ENCODE measurements at places on chromosomes 3 and 15.

DNA sequence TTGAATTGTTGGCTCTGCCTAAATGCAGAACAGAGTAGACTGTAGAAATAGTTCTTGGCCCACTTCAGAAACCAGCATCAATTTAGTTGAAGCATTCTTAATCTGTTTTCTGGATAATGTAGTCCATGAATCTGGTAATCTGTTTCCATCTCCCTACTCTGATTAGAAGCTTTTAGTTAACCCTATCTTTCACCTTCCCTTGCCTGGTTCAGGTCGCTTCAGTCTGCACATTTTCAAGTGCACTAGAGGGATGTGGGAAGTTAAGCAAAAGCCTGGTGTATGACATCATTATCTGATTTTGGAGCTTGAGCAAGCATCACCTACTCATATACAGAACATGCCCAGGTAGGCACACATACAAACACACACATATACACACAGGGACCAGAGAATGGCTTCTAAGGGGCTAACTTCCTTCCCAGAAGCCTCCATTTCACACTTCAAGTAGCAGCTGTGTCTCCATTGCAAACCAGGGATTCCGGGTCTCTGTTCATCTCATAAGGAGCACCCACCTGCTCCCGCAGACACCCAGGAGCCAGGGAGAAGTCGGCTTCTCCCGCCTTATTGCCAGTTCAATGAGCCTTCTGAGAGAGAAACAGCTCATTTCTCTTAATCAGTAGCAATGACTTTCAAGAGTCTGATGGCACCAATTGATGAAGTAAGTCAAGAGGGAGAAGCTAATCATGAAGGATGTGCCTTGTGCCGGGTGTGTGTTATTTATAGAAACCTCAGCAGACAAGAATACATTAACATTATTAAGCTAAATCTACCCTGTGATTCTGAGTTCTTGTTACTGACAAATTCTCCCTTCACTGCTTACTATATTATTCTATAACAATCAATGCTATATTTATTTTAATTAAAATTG, 347.9 kb upstream of the STAC start:
- no peak for DNase-seq

DNA sequence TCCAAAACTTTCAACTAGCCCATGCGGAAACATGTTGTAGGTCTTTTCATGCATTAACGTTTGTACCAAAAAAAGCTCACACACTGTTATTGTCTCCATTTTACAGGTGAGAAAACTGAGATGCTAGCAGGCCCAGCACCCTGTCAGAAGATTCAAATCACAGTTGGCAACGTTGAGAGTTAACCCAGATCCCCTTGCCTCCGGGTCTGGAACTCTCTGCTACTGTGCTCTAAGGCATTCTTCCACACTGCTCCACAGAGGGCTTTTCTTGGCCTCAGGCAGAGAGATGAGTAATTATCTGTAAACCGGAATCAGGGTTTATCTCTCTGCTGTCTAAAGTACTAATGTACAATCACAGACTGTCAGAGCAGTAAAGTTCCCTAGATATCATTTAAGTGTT, 186.0 kb upstream of the LPP start:
- no peak for DNase-seq

GRCh38 chr15:48645558-48646330, at the start of gene FBN1:
TSS of gene FBN1 (minus strand) at chr15:48645709. CDS start at chr15:48644769, 940 bp downstream.
- peak; percentile 61 for DNase-seq

DNA sequence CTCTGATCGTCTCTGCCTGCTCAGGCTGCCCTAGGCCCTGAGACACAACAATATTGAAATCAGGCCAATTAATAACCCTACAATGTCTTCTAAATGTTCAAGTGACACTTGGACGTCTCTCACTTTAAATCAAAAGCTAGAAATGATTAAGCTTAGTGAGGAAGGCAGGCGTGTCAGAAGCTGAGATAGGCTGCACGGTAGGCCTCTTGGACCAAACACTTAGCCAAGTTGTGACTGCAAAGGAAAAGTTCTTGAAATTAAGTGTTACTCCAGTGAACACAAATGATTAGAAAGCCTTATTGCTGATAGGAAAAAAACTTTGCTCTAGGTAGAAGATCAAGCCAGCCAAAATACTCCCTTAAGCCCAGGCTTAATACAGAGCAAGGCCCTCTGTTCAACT, 2.2 kb downstream of the HPS3 start:
- DNase-seq = no peak

- DNase-seq = no peak
Measured at GRCh38 chr3:9638939-9639338, 10.4 kb upstream of the MTMR14 start.

DNA sequence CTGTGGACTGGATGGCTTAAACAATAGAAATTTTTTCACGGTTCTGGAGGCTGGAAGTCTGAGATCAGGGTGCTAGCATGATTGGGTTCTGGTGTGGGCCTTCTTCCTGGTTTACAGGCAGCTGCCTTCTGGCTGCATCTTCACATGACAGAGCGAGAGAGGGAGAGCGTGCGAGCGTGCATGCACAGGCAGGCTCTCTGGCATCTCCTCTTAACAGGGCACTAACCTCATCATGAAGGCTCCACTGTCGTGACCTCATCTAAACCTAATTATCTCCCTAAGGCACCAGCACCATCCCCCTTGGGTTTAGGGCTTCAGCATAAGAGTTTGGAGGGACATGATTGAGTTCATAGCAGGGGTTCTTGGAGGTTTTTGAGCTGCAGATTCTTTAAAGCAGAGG, 292.0 kb upstream of the C2CD4B start:
- no peak for DNase-seq

DNA sequence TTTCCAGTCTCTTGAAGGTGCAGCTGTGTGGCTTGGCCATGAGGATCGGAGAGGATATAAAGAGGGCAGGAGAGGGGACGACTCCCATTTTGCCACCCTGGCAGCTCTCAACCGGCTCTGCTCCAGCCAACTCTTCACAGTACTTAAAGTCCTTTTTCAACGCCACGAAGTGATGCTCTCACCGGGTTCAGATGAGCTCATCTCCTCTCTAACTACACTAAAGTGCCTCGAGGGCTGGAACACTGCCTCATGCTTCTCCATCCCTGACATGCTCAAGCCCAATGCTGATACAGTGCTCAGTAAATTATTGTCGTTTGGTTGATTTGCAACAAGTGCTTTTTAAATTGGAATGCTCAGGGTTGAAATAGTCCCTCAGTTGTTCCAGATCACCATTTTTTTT, 97.8 kb downstream of the GTPBP8 start:
- no peak for DNase-seq
